ENCODE measurements at places on chromosomes 16 and 17. TPM values are rescaled to one million over a fixed set of nuclear protein-coding genes. Genes with fewer than 3 reads are reported as not detected.

CD68 gene
- total RNA-seq = 4.9 TPM

RRAD gene
- total RNA-seq = 3.8 TPM

- no peak for DNase-seq
These were observed 41.3 kb downstream of the LMF1 start for GRCh38 chr16:929227-930073.

DNA sequence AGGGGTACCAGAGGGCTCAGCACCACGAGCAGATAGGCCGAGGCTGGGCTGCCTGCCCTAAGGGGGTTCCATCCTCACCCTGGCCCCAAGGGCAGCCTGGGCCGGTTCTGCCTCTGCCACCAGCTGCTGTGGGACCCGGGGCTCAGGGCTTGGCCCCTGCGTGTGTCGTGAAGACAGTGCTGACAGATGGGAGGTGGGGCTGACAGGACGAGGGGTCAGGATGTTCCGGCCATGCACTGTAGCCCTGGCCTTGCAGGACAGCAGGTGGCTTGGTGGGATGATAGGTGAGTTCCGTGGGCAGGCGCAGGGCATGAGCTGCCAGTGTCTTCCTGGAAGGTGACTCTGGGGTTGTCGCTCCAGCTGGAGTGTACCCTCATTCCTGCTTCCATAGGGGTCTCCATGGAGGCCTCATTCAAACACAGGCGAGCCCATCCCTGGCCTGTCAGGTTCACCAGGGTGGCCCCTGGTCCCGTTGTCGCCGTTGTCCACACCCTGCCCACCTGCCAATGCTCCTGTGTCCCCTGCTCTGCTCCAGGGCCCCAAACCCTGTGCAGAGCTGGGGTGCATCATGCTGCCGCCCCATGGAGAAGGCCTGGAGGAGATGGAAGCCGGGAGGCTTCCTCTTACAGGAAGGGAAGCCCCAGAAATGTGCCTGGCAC, 57.2 kb downstream of the WDR45B start:
- no peak for DNase-seq

DNA sequence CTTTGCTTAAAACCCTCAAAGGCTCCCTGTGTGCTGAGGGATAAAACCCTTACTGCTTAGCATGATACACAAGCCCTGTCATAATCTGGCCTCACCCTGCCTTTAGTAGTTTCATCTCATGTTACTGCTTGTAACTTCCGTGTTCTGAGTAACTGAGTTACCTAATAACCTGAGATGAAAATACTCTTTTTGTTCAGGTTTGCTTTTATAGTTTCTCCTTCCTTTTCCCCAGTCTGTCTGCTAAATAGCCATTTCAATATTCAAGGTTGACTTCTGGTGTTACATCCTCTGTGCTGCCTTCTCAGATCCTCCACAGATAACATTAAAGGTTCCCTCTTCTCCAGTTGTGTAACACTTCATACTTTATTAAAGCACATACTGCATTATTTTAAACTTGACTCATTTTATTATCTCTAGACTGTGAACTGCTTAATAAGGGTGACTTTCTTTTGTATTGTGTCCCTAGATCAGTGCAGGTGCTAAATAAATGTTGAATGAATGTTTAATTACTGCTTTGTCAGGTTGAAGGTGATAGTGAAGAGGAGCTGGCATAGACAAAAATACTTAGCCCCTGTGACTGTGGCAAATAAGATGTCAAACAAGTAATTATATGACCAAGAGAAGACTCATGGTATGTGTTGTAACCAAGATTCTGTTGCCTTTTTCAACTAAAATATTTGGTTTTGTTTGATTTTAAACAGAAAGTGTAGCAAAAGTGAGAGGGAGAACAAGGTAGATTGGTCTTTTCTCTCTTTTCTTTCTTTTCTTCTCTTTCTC, 47.8 kb downstream of the NFAT5 start:
- peak; percentile 53 for DNase-seq

SLC12A3 gene
- total RNA-seq = not detected

- DNase-seq = peak; percentile 58
These were observed 23.6 kb downstream of the BAHCC1 start for GRCh38 chr17:81418710-81419318.

DNA sequence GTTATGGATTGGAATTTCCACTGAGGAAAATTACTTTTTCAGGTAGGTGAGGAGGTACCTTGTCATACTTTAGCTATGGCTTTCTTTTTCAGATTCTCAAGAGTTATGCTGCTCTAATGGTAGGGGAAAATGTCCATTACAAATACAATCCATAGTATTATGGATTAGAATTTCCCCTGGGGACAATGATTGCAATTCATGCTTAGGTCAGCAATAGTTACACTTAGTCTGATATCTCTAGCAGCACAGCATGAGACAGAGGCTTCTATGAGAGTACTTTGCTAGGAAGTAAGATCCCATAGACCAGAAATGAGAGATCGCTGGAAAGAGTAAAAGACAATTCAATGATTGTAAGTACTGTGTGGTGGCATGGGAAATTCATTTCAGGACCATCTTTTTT, 949.5 kb upstream of the CDH8 start:
- DNase-seq = no peak
